ENCODE measurements at places on chromosomes 5 and 9. TPM values are rescaled to one million over a fixed set of nuclear protein-coding genes. Genes with fewer than 3 reads are reported as not detected.

GRCh38 chr5:143004361-143005145 is 234.4 kb downstream of the ARHGAP26 start:
- no peak for DNase-seq

DNA sequence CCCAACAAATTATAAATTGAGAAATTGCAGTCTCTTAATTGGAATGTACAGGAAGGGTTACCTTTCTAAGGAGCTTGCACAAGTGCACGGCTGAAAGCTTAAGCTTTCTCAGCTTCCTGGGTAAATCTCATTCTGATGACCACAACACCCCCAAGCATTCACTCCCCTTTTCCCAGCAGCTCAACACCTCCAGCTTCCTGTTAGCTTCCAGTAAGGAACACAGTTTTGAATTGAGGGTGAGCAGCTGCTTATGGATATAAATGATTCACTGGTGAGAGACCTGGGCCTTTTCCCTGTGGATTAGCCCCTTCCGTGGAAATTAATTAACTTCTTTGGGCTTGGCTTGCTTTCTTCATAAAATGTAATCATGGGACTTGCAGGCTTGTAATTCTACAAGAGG is 101.2 kb downstream of the SLC28A3 start:
- no peak for DNase-seq

The TNC gene
- total RNA-seq, result 0.63 TPM

- peak; percentile 87 for DNase-seq
Observed at GRCh38 chr5:55484531-55484930, 50.2 kb downstream of the PLPP1 start.

- no peak for DNase-seq
Observed at GRCh38 chr9:91546574-91546973, 122.9 kb upstream of the NFIL3 start.

DNA sequence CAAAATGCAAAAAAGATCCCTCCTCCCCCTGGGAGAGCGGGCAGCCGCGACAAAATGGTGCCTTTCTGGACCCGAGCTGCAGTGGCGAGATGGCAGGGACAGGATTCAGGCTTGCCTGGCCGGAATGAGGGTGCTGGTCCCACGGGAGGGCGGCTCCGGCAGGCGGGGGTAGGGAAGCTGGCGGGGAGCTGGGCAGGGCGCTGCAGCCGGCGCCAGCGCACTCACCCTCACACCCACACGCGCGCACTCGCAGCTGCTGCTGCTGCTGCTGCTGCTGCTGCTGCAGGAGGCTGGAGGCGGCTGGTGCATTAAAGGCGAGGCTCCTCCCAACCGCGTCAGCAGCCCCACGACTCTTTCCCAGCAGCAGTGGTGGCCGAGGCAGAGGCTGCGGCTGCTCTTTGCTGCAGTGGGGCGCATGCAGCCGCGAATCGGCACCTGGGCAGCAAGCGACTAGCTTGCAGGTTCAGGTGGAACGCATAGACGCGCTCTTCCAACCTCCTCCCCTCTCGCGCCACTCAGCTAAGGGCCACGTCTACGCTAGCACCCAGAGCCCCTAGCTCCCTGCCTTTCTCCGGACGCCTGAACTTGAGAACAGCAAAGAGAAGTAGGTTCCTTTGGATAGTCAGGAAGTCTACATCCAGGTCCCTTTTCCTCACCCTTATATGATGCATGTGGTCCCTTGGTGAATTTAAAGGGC is at the start of gene PPP2R2B:
PPP2R2B (minus strand) TSS at position 282 of the 697 bp plus-strand sequence.
- DNase-seq, result peak; percentile 86

- no peak for DNase-seq
Observed at GRCh38 chr5:139634028-139634325, 14.2 kb upstream of the CXXC5 start.

All from H9 (cell line).